ENCODE measurements at places on chromosomes 13 and 19.
A peak's percentile ranks its signal among the peaks of the same experiment; 100 is the strongest.

DNA sequence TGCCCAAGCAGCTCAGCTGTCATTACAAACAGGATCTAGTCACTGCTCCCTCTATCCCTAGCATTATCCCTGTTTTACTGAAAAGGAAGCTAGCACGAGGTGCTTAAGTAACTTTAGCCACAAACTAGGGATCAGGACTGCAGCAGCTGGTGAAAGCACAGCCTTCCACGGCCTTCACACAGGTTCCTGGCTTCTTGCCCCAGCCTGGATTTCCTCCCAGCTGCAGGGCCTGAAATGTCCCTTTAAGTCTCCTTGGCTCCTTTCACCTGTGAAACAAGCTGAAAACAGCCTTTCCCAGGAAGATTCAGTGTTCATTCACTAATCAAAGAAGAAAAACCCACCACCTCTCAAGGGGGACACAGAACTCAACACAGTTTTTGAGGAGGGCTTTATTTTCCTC is 754.5 kb downstream of the DIAPH3 start:
- DNase-seq: no peak

GRCh38 chr19:27935669-27936068 is 1277.3 kb downstream of the UQCRFS1 start:
- DNase-seq: no peak

DNA sequence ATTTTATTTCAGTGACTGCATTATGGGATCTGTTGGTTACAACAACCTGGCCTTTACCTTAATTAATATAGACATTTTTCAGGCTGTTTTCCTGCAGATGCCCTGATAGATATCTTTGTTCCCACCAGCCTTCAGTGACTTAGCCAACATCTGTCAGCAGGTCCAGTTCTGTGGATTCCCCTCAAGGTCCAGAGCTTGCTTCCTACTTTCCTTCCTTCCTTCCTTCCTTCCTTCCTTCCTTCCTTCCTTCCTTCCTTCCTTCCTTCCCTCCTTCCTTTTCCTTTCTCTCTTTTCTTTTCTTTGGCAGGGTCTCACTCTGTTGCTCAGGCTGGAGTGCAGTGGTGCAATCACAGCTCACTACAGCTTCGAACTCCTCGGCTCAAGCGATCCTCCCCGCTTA is 14.4 kb upstream of the CYP2B6 start:
- DNase-seq: no peak

DNA sequence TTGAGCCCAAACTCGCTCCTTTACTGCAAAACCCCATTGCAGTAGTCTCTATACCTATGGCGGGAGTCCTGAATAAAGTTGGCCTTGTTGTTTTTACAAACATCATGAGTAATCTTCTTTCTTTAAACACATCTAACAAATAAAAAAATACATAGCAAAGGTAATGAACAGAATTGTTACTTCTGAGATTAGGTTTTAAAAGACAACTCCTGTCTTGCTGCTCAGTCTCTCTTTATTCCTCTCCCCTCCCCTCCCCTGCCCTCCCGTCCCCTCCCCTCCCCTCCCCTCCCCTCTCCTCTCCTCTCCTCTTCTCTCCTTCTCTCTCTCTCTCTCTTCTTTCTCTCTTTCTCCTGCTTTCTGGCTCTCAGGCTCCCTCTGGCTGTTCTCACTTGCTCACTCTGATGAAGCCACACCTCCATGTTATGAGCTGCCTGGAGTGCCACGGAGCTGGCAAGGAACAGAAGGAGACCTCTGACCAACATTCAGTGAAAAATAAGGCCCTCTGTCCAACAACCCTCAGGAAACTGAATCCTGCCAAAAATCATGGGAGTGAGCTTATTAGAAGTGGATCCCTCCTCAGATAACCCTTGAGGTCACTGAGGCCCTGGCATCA is 300.7 kb upstream of the MIR17HG start:
- no peak for DNase-seq

GRCh38 chr19:4768934-4769777 is 22.4 kb upstream of the FEM1A start:
- peak; percentile 69 for DNase-seq

DNA sequence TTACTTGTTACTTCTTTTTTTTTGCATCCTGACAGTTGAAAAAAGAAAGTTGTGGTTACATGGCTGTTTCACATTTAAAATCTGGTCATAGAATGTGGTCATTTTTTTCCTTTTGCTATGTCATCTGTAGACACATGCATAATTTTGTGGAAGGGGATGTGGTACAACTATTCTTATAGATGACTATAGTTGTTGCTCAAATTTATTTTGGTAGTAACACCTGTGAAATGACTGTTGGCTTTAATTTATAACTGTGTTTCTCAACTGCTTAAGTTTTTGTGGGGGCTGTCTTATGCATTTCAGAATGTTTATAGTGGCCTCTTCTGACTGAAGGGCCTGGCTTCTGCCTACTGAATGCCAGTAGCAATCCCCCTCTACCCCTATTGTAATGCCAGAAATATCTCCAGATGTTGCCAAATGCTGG is 130.5 kb downstream of the PAN3 start:
- peak; percentile 36 for DNase-seq

- no peak for DNase-seq
These were observed 16.8 kb downstream of the ZNF83 start for GRCh38 chr19:52621376-52621775.

DNA sequence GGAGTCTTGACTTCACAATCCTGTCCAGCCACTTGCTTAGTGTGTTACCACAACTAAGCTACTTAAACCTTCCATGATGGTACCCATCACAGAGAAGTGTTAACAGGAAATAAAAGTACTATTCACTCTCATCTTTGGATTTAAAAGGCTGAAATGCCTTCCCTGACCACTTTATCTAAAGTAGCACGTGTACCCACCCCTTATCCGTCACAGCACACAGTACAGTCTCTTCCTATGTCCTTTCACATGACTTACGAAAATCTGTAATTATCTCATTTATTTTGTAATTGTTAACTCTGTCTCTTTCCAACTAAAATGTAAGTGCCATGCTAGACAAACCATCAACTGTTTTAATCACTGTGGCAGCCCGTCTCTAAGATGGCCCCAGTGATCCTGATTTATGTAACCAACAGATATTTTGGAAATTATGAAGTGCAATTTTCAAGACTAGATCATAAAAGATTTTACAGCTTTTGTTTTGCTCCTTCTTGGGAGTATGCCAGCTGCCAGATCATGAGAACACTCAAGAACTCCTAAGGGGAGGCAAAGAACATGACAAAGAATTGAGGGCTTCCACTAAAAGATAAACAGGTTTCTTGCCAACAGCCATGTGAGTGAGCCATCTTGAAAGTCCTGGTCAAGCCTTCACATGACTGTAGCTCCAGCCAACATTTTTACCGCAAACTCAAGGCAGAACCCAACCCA is 44.9 kb downstream of the DIAPH3 start:
- DNase-seq: no peak

DNA sequence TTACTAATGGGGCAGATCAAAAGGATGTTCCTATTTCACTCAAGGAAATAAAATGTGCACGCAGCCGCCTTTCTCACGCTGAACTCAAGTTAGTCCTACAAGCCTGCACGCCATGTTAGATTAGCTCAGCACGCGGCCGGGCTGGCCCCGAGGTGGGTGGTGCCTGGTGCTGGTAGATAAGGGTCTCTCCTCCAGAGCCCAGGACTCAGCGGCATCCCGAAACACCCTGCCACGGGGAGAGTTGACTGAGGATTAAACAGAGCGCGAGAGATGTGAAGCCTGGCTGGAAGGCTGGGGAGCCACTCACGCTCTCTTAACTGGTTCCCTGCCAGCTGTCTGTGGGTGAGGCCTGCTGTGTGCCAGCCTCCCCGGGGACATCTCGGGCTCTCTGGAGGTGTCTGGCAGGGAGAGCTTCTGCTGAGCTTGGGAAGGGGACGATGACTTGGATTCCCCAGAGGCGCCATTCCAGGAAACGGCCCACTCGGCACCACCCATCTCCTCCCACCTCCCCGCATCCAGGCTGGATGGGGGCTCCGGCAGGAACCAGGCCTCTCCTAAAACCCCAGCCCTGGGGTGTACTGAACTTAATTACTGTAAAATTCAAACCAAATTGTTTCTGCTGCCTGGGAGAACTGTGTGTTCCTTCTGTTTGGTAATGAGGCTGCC is 122.2 kb downstream of the KDM4B start:
- no peak for DNase-seq

DNA sequence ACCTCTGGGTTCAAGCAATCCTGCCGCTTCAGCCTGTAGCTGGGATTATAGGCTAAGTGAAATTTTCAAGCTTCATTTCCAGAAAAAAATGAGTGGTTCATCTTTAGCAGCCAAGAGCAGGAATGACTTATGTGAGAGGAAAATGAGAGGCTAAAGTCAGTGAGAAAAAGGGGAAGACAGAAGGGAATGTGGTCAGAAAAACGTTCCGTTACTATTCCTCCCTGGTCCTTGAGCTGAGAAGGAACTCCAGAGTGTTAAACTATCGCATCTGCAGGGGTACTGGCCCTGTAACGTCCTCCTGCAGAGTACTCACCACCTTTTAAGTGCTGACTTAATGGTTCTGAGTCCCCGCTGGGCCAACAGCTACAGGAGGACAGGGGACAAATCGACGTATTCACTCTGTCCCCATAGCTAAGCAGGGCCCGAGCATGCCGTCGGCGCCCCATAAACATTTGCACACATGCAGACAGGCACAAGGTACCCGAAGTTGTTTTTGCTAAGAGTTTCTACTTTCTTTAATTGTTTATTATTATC is 88.1 kb downstream of the FLT1 start:
- DNase-seq: no peak

DNA sequence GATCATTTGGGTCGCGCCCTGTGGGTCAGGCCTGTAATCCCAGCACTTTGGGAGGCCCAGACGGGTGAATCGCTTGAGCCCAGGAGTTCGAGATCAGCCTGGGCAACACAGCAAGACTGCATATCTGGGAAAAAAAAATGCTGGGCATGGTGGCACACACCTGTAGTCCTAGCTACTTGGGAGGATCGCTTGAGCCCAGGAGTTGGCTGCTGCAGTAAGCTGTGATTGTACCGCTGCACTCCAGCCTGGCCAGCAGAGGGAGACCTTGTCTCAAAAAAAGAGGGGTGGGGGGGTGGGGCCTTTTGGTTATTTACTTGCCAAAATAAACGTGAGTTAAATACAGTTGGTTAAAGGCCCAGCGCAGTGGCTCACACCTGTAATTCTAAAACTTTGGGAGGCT is 9.8 kb upstream of the ZNF544 start:
- no peak for DNase-seq

GRCh38 chr13:113947311-113948033 is 26.4 kb downstream of the C13orf46 start:
- DNase-seq: no peak

GRCh38 chr13:34116651-34117050 is 298.7 kb downstream of the RFC3 start:
- DNase-seq: no peak

GRCh38 chr13:103521532-103521931 is 455.3 kb upstream of the SLC10A2 start:
- no peak for DNase-seq

DNA sequence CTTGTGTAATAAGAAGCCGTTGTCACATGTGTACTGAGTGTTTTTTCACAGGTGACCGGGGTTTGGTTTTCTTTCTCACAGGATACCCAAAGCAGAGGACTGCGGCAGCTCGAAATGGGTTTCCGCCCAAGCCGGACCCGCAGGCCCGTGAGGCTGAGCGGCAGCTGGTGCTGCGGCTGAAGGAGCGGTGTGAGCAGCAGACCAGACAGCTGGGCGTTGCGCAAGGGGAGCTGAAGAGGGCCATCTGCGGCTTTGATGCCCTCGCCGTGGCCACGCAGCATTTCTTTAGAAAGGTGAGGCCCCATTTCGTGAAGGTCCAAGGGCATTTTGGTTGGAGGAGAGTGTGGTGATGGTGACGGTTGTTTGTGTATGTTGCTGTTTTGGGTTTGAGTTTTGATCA is 236.3 kb downstream of the SLC7A1 start:
- no peak for DNase-seq

GRCh38 chr13:91346850-91347201 is 661 bp upstream of the MIR17HG start:
- DNase-seq: peak; percentile 9
